ENCODE measurements at places on chromosomes 13 and 19.

- no peak for DNase-seq
Measured at GRCh38 chr13:98144801-98145350, 2.0 kb downstream of the FARP1 start.

- DNase-seq, result no peak
Measured at GRCh38 chr13:111640476-111640875, 320.0 kb downstream of the TEX29 start.

DNA sequence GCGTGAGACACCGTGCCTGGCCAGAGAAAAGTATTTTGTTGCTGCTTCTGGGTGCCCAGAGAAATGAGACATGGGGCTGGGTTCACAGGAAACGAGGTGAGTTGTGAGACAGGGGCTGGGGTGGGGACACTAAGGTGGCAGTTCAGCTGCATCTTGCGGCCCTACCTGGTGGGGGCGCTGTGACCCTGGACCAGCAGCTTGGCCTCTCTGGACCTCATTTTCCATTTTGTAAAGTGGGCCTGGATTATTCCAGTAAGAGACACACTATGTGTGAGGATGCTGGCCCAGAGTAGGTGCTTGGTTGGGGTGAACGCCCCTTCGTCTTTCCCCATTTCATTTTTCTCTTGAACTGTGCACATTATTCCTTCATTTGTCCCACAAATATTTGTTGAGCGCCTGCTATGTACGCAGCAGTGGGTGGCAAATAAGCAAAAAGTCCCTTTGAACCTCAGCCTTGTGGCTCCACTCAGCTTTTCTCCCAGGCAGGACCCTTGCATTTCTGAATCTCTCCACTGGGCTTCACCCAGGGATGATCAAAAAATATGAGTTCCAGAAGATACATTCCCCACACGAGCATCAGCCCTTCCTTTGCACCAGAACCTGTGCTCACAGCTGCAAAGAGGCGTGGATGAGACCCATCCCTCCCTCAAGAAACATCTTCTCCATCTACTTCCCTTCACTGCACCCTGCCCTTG is 26.6 kb upstream of the OR10H1 start:
- no peak for DNase-seq

DNA sequence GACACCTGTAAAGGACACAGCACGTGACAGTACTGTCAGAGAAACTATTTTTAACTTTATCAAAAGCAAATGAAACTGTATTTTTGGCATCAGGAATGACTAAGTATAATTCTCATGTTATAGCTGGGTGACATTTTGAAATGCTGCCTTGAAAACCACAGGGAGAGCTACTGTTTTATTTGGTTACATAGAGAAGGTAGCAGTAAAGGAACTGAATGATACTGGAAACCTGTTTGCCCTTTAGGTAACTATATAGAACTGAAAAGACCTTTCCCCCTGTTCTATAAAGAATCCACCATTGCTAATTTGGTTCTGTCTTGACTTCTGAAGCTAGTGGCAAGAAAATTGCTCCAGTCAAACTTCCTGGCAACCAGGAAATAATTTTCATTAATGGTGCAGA is 39.1 kb downstream of the MIPEP start:
- DNase-seq, result no peak

DNA sequence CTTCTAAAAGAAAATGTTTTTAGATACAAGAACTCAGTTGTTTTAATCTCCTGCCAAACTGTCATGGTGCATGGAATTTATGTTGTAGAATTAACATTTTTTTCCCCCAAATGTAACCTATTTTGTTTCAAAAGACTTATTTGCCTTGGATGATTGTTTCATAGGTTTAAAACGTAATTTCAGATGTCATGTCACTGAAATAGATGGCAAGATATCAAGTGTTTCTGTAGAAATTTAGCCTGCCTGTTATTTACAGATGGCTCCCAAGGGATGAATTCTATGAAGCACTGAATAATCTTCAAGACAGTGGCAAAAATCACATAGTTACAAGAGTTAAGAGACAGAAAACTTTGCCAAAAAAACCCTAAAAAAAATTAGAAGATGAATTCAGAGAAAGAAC is 1484.6 kb downstream of the OLFM4 start:
- no peak for DNase-seq

DNA sequence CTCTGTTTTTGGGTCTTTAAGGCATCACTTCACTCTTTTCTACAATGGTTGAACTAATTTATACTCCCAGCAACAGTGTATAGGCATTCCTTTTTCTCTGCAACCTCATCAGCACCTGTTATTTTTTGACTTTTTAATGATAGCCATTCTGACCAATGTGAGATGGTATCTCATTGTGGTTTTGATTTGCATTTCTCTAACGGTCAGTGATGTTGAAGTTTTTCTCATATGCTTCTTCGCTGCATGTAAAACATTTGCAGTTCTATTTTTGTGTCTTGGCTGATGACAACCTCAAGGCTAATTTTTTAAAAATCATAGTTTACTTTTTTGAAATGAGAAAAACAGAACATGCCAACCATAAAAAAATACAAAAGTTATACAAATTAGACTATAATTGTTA is 258.2 kb upstream of the EDNRB start:
- no peak for DNase-seq

GRCh38 chr19:7337380-7338194 is 11.2 kb upstream of the ARHGEF18 start:
- DNase-seq, result no peak

DNA sequence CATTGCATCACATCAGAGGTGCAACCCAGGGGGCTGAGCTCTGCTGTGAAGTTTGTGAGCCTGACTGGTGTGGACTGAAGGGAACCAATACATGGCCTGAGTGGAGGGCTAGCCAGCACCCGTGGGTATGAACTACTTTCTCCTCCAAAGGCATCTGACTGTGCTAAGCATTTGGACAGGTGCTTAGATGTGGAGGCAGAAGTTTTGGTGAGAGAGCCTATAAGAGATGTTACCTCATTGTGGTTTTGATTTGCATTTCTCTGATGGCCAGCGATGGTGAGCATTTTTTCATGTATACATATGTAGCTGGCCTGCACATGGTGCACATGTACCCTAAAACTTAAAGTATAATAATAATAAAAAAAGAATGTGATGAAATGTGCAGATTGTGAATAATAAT is 46.9 kb downstream of the TEX29 start:
- DNase-seq, result no peak

Measured in activated CD8-positive, alpha-beta memory T cell treated with anti-CD3 and anti-CD28 coated beads for 48 hours (primary cell).